ENCODE measurements at places on chromosomes 4 and X.

DNA sequence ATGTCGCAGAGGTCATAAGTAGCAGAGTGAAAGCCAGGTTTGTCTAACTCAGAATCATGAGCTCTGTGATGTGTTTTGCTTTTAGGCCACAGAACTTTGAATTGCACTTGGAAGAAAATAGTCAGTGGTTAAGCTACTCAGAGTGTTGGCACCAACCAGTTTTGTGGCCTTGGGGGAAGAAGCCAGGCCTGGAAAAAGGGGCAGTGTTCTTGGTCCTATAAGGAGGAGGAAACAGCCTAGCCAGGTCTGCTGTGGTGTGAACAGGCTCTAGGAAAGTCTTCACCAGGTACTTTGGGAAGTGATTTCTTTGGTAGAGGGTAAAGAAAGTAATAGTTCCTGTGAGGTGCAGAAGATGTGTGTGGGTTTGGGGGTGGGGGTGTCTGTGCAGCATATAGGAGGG, 49.2 kb downstream of the FHIP1A start:
- DNase-seq, result no peak

DNA sequence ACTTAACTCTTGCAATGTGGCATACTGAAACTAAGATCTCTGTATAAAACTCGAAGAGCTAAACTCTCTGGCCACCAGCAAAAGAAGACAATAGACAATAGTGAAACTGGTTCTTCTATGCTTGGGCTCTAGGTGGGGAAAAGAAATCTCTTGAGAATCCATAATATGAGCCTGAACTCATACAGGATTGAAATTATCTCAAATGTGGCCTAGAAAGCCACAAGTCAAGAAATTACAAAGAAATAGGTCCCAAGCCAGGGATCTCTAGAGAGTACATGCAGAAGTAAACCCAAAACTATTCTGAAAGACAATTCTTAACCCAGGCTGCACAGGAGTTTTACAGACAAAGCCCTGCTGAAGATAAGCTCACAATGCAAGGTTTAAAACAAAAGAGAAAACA, 127.4 kb downstream of the ANAPC10 start:
- DNase-seq, result no peak

DNA sequence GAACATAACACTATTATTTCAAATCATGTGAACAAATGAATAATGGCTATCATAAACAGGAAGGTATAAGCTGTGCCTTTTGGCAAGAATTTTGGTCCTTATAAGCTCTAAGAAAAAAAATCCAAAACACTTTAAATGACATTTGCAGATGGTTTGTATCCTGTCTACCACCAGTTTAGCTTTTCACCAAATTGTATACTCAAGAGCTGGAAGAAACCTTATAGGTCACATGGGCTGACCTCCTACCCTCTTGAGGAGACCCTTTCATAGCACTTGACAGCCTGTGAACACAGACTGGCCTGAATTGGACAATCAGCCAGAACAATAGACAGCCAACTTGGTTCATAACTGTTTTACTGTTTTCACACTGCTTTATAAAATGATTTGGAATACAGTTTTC, 24.3 kb downstream of the USP26 start:
- DNase-seq, result no peak

DNA sequence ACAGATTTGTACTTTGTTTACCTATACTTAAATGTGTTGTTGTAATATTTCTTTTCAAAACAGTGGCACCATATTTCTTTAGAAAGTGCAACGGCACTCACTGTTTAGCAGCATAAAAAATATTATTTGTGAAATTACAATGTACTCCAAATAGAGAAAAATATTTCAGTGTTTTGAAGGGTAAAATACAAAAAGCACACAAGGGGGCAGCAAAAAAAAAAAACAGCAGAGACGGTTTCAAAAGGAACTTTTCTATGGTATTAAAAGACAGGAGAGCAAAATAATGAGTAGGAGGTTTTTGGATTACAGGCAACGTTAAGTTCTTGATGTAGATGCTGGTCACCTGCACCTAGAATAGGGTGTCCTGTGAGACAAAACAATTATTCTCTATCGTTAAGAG, 2.0 kb downstream of the NUDT11 start:
- no peak for DNase-seq

DNA sequence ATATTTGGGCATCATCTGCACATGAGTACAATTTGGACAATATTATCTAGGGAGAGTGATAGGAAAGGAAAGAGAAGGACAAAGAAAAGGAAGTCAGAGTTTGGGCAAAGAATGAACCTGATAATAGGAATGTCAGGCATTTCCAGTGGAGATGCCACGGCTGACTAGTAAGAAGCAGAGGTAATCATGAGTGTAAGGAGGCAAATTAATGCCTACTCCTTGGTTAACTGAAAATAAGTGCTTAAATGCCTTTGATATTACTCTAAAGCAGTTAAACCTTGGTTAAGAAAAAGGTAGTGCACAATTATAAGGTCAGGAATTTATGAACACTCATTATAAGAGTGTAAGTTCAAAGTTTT, 99.2 kb upstream of the DDIT4L start:
- DNase-seq, result no peak

DNA sequence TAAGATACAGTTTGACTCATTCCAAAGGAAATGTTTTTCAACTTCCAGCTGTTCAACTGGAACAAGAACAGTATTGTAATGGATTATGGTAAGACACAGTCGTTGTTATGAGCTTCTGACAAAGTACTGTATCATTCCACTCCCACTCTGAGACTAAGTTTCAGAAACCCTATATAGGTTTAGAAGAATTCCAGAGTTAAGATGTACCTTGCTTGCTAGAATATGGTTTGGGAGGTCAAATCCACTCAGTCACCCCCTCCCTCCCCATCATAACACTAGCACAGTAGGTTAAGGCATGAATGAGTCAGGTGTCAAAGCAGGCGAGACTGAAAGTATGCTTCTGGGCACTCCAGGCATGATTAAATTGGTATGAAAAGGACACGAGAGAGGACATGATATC, 339.7 kb downstream of the DMD start:
- no peak for DNase-seq

DNA sequence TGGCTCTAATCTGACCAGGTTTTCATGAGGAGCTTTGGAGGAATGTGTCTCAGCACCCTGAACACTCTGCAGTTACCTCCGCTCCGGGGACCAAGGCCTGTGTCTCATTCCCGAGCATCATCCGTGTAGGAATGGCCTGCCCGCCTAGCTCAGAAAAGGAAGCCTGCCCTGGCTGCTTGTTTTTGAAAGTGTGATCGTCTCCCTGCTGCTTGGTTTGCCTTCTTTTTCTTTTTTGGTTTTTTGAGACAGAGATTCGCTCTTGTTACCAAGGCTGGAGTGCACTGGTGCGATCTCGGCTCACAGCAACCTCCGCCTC, 73.3 kb downstream of the CRLF2 start:
- no peak for DNase-seq

DNA sequence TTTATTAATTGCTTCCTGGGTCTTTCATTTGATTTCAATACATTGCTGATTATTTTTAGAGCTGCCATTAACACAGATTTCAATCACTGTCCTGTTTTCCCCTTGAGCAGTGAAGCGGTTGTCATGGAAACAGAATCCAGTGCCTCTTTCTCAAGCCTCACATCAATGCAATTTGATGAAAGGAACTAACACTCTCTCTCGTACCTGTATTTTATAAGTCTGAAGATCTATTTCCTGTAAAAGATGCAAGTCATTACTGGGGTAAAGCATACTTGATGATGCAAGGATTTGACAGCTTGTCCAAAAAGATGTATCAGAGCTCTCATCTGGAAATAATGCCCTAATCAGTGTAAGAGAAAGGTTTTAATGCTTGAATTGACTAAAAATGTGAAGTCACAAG, 17.9 kb upstream of the GASK1B start:
- DNase-seq, result no peak

GRCh38 chr4:141912831-141913230, 276.4 kb downstream of the IL15 start:
- no peak for DNase-seq

GRCh38 chrX:19887911-19888879, 795 bp upstream of the SH3KBP1 start:
- DNase-seq, result peak; percentile 74

DNA sequence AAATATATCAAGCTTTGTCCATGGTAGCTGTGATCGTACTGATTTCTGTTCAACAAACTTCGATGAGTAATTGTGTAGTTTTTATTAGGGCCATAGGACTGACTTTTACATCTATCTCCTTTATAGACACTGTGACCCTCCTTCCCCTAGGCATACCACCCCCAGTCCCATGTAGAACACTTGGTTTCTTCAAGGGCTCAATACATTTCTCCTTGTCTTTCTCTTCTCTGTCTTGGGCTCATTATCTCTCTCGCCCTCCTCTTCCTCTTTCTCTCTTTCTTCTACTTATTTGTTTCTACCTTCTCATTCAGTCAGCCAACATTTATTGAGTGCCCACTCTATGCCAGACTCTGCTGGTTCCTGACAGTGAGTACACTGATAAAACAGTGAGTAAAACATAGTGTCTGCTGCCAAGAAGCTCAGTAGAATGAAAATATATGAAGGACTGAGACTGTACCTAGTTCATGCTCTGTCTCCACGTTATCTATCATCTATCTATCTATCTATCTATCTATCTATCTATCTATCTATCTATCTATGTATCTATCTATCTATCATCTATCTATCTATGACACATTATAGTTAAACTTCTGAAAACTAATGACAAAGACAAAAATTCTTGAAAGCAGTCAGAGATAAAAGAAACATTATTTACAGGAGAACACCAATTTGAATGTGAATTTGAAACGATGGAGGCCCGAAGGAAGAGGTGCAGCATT, 122.8 kb downstream of the RBMX2 start:
- DNase-seq, result no peak

- DNase-seq, result no peak
These were observed 38.5 kb downstream of the LAMTOR3 start for GRCh38 chr4:99855678-99856077.

GRCh38 chr4:156475322-156475721, 496.3 kb downstream of the PDGFC start:
- DNase-seq, result no peak

DNA sequence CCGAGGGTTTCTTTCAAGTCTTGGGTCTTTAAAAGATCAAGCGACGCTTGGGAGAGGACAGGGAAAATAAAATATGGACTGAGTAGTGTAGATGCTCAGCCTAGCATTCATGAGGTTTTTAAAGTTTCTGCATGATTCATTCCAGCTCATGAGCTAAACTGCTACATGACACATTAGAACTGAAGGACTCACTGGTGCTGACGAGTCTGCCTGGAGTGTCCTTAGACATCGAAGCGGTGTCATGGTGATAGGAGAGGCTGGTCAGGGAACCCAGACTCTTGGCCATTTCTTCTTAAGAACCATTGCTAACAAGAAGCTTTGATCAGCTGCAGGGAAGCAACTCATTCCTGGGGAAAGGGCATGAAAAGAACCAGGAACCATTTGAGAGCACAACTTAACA, 158.6 kb downstream of the TRIML1 start:
- DNase-seq, result no peak

DNA sequence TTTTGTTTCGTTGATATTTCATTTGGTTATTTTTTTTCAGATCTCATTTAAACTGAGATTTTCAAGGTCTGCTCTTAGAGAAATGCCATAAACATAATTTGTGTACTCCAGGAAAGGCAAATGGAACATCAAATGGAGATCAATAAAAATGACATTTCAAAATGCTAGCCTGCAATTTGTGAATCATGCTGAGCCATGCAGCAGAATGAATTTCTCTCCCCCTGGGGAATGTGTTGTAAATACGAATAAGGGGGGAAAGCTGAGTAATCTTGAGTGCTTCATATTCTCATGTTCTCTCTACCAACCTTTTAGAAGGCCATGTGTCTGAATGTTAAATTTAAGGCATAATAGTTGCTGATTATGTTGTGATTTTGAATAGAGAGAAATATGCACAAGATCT, 7.8 kb downstream of the ZCCHC4 start:
- no peak for DNase-seq

DNA sequence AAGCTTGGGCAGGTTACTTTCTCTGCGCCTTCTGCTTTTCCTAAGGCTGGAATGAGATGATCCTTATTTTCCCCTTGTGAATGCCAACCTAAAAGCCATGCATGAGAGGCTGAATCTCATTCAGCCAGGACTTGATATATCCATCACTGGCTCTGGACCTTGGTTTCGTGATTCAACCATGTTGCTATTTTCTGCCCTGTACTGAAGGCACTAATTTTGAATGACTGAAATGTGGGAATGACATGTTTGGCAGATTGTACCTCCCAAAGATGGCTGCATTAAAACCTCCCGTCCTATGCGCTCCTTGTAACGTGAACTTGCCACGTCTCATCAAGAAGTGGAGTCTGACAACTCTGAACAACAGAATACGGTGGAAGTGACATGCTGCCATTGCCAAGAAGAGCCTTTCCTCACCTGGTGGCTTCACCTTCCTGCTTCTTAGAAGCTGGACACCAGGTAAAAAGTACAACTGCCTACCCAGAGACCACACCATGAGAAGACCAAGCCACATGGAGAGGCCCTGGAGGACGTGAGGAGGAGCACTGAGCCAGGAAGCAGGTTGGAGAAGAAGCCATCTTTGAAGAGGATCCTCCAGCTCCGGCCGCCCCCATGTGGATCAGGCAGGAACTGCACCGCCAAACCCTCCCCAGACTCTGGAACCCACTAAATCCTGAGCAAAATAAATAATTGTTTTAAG, 174.5 kb downstream of the NSUN7 start:
- peak; percentile 22 for DNase-seq

DNA sequence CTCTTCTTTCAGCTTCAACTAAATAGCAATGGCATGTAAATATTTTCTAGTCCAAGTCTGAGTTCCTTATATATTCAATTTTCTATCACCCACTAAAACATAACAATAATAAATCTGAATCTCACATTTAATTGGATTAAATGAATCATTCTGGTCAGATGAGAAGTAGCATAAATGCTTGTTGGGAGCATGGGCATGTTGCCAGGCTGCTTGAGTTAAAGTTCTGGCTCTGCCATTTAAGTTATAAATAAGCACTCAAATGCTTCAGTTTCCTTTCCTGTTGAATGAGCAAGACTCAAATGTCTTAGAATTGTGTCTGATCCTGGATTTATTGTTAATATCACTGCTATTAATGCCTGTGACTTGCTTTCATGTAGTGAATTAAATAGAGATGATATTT, 496.3 kb downstream of the STPG2 start:
- no peak for DNase-seq

GRCh38 chrX:154396973-154397887, 947 bp upstream of the RPL10 start:
- peak; percentile 29 for DNase-seq

GRCh38 chrX:23435108-23435507, 100.5 kb downstream of the PTCHD1 start:
- DNase-seq, result no peak

- no peak for DNase-seq
These were observed 51.8 kb upstream of the TRAM1L1 start for GRCh38 chr4:117137145-117137544.

GRCh38 chr4:102685768-102686167, 75.0 kb downstream of the MANBA start:
- no peak for DNase-seq

GRCh38 chr4:137621056-137621455, 88.8 kb upstream of the PCDH18 start:
- no peak for DNase-seq

DNA sequence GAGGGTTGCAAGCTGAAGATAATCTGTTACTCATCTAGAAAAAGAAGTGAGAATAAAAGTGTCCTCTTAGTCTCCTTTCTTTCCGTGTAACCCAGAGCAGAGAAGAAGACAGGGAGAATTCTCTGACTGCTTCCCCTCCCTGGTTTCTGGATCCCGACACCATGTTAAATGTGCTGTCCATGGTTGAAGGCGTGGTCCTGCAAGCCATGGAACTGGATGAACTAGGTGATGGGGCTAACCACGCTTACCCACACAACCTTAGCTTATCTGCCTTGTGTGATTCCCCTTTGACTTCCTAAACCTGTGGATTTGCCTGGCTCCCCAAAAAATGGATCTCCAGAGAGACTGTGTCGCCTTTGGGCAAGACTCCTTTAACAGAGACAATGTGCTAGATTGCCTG, 907.6 kb downstream of the FSTL5 start:
- no peak for DNase-seq
